ENCODE measurements at places on chromosomes 13 and 19.

DNA sequence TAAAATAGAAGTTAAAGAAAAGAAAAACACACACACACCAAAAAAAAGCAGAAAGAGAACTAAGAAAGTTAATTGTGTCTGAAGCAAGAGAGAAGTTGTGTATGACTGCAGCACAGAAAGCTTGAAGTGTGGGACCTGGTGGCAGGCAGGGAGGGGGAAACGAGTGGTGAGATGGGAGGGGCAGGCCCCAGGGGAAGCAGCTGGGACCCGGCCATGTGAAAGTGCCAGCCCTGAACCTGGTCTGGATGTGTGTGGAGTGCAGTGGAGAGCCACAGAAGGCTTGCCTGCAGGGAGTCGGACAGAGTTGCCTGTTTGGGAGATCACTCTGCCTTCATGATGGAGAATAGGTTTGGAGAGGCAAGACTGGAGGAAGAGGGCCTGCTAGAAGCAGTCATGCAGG is 199.0 kb downstream of the GGACT start:
- no peak for DNase-seq

DNA sequence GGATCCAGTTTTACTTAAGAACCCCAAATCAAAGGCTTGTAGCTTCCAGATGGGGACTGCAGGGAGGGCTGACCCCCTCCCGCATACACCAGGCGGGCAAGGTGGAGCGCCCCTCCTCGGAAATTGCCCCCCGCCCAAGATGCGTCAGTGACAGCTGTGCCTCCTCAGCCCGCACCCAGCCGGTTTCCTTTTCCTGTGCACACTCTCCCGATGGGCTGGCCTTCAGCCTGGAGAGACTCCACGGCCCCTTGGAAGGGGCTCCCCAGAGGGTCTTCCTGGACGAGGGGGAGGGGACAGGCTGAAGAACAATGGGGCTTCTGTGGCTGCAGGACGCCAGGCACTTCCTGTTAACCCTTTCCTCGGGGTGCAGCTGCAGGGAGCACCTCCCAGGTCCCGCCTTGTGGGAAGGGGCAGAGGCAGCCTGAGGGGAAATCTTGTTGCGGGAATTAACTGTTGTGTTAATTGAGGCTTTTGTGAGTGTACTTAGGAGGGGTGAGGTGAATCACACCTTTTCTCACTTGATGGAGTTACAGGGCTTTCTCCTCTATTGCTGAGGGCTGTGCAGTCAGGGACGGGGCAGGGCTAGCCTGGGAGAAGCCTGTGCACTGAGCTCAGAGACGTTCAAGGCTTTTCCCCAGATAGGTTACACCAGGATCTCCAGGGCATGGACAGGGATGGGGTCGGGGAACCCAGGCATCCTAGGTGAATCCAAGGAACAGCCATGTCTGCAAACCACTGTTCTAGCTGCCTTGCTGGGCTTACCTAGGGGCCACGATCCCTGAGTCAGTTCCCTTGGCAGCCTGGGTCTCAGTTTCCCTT is 14.3 kb downstream of the IER2 start:
- DNase-seq = no peak

DNA sequence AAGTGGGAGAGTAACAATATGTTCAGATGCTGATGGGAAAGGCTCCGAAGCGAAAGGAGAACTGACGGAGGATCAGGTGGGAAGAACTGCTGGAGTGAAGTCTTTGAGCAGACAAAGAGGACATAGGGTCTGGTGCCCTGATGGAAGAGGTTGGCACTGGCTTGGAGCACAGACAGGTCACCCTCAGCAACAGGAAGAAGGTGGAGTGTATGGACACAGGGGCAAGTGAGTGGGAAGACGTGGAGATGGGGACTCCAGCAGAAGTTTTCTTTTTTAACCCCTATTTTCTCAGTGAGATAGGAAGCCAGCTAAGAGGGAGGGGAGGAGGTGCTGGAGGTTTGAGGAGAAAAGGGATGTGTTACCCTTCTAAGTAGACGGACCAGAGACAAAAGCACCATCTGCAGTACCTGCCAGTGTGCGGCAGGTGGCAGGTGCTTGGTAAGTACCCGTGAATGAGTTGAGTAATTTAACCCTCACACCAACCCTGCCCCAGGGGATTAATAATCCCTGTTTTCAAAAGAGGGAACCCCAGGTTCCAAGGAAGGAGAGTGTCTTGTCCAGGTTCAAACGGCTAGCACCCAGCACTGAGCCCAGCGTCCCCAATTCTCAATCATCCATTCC is 11.2 kb downstream of the HAS1 start:
- DNase-seq = no peak

- no peak for DNase-seq
These were observed 118.8 kb downstream of the NUFIP1 start for GRCh38 chr13:44870456-44870929.

DNA sequence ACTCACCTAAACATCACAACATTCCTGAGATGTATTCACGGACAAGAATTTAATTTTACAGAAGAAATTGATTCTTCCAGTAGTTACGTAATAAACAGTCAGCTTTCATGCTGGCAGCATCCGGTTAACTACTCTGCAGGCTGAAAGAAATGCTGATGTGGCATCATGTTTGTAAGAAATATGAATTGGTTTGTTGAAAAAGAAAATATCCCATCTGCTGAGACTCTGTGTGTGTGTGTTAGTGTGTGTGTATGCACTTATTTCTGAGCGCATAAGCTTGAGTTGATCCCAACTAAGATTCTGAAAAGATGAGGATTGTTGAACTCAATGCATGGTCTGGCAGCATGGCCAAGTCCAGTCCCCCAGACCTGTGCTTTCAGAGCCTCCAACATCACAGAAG is 74.3 kb upstream of the FAM216B start:
- DNase-seq = no peak

DNA sequence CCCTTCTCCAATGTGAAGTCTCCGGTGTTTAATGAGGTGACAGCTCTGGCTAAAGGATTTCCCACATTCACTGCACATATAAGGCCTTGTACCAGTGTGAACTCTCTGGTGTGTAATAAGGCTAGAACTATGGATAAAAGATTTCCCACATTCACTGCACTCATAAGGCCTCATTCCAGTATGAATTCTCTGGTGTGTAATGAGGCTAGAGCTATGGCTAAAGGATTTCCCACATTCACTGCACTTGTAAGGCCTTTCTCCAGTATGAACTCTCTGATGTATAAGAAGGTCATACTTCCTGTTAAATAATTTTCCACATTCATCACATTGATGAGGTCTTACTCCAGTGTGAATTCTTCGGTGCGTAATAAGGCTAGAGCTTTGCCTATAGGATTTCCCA is 5.9 kb downstream of the ZNF256 start:
- no peak for DNase-seq

- no peak for DNase-seq
These were observed 10.4 kb downstream of the PSPC1 start for GRCh38 chr13:19772306-19772705.

- DNase-seq = no peak
These were observed 14.0 kb downstream of the SCGB2B2 start for GRCh38 chr19:34662919-34663318.

DNA sequence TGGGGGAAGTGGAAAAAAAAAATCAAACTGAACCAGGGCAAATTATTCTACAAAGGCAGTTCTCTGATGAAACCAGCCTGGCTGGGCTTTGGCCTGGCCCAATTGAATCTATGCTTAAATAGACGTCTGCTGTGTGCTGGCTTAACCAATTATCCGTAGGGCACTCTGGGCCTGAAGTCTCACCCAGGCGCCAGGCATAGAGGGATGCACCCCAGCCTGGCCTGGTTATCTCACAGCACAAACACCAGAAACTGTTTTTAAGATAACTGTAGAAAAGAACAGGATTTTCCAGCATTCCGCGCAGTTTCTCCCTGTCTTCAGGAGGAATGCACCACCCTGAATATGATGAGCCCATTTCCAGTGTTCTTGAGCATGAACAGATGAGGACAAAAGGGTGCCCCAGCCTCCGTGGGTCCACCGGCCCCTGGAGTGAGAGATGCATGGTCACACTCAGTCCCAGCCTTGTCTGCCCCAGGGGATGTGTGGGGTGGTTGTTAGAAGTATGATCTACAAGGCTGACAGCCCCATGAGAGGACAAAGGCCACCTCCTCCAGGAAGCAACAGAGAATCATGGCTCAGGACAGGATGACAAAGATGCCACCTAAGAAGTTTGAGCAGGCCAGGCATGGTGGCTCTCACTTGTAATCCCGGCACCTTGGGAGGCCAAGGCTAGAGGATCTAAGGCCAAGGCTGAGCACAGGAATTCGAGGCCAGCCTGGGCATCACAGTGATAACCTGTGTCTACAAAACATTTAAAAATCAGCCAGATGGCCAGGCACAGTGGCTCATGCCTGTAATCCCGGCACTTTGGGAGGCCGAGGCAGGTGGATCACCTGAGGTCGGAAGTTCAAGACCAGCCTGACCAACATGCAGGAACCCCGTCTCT is 50.2 kb downstream of the PEPD start:
- no peak for DNase-seq

DNA sequence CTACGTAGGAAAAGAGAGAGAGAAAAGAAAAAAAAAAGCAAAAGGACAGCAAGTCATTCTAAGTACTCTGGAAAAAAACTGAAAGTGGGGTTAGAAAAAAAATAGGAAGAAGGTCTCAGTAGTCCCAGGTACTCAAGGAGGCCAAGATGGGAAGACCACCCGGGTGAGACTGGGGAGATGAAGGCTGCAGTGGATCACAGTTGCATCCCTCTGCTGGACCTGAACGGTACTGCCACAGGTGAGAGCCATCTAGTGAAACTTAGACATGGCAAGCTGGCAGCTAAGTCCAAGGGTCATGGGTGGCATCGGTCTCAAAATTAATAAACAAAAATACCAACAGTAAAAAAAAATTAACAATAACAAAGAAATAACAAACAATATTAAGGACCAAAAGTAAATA is 41.0 kb upstream of the ZNF91 start:
- no peak for DNase-seq

DNA sequence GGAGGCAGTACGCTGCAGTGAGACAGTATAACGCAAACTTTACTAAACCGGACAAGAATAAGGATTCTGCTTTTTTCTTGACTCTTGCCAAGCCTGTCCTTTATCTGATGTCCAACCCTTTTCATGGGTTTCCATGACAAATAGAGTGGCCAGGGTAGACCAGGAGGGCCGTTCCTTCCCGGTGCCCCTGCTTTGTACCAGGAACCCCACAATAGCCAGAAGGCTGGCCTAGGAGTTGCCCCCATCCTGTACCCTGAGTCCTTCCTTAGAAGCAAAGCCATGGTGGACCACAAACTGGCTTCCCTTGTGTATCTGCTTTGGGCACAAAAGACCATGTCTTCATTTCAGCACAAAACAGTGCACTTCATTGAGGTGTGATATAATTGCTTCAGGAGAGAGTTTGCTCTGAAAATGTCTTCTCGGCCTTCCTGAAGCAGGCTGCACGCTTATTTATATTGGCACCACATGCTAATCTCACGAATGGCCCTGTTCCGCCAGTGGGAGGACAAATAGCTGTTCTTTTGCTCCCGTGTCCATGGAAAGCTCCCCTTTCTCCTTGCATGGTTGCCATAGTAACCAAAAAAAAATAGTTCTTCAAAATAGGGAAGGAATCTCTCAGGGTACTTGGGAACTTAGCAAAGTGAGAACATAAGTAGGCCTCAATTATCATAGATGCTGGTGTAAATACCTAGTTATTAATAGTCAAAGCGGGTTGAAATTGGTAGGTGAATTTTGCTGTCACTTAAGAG is 222.1 kb downstream of the ZIC5 start:
- peak; percentile 13 for DNase-seq

DNA sequence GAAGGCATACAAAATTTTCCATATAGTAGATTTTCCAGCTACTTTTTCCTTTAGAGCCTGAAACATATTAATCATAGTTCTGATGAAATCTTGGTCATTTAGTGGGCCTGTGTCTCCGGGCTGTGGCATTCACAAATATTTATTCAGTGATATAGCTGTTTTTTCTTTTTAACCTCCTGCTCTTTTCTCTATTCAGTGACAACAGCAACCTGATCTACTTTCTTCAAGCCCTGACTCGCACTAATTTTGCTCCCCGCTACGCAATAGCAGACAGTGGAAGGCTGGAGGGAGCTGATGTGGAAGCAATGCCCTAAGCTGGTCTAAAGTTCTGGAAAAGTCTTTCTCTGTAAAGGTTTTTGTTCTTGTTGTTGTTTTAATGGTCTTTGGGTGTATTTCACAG is 289.7 kb downstream of the SLITRK6 start:
- DNase-seq = no peak

DNA sequence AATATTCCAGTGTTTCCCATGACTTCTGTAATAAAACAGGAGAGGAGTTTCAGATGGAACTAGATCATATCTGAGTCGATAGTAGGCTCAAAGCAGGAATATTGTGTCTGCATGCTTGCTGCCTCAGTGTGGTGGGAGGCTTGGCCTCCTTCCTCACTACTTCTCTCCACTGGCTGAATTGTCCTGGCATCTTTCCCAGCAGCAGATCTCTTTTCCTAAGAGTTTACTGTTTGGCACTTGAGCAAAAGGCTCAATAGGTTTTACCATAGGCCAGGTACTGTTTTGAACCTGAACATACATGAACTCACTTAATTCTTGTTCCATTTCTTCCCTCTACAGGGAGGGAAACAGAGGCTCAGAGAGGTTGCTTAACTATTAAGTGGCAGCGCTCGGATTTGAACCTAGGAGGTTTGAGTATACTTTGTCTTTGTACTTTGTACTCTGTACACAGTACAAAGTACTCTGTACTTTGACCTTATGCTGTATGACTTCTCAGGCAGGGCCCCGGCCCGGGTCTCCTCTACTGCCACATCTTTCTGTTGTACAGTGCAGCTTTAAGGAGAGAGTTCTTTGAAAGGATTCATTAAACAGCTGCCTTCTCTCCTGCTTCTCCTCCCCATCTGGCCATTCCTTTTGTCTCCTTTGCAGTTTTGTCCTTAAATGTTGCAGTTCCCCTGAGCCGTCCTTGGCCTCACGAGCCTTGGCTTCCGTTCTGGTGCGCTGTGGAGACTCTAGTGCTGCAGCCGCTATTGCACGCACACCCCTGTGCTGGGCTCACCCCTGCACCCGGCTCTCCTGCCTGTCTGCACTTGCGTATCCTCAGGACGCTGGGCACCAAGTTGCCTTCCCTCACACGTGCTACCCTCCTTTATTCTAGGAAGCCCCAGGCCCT is 8.1 kb downstream of the B3GLCT start:
- no peak for DNase-seq

DNA sequence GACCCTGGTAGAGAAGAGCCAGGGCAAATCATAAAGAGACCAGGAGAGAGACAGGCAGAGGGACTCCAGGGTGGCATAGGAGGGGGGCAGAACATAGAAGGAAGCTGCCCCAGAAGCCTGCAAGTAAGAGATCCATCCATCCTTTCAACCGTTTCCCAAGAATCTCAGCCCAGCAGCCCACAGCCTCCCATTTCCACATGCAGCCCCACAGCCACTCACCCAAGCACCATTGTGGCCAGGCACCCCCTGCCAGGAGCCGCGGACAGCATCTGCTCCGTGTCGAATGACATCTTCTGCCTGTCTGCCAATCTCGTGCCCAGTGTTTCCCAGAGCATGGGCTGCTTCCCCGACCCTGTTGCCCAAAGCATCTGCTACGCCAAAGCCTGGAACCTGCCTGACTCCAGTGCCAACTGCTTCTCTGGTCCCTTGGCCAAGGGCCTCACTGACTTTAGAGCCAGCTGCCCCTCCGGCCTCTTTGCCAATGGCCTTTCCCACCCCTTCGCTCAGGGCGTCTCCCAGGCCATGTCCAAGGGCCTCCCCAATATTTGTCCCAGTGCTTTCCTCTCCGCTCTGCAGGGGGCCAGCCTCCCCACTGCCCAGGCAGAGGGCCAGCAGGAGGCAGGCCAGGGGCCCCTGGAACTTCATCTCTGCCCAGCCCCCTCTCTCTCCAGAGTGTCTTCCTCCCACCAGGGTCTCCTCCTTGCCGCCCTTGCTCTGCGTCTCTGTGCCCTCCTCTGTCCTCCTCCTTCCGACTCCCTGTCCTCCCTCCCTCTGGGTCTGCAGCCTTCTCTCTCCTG is 420 bp downstream of the DMKN start:
- DNase-seq = no peak
